ENCODE measurements at places on chromosomes 7 and 10.

DNA sequence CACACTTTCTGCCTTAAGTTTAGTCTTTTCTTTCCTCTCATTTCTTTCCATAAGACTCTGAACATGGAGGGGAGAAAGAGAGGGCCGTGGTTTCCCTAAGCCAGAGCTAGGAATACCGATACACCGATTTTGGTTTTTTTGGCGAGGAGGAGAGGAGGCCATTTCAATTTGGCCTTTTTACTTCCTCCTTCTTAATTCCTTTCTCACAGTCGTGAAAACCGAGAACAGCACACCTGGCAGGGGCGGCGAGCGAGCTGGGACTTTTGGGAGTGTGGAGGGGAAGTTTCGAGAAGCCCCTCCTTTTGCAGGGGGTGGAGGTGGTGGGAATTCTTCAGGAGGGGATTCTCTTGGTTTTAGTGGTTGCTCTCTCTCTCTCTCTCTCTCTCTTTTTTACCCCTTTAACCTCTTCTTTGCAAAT, 6.2 kb downstream of the GATA3 start:
- no peak for DNase-seq

GRCh38 chr10:28881171-28881882, 204.0 kb downstream of the BAMBI start:
- DNase-seq, result no peak

DNA sequence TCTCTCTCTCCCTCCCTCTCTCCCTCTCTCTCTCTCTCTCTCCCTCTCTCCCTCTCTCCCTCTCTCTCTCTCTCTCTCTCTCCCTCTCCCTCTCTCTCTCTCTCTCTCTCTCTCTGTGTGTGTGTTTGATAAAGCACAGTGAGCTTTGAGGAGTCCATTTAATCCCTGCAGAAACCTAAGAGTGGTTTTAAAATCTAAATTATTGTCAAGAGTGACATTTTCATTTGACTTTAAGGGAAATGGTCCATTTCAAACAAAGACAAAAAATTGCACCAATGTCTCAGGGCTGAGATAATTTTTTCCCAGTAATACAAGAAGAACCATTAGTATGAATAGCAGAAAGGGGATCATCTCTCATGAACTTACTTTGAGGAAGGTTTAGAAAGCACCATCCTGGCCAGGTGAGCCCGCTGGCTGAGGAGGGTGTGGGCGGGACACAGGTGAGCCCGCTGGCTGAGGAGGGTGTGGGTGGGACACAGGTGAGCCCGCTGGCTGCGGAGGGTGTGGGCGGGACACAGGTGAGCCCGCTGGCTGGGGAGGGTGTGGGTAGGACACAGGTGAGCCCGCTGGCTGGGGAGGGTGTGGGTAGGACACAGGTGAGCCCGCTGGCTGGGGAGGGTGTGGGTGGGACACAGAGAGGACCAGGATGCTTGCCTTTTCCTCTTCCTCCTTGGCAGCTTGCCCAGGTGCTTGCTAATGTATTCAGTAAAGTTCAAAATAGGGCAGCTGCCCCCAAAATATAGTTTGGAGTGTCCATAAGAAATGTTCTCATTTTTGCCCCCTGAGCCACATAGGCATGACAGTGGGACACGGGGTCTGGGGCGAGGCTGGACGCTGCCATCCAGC, 125.0 kb downstream of the DNAJB6 start:
- no peak for DNase-seq

DNA sequence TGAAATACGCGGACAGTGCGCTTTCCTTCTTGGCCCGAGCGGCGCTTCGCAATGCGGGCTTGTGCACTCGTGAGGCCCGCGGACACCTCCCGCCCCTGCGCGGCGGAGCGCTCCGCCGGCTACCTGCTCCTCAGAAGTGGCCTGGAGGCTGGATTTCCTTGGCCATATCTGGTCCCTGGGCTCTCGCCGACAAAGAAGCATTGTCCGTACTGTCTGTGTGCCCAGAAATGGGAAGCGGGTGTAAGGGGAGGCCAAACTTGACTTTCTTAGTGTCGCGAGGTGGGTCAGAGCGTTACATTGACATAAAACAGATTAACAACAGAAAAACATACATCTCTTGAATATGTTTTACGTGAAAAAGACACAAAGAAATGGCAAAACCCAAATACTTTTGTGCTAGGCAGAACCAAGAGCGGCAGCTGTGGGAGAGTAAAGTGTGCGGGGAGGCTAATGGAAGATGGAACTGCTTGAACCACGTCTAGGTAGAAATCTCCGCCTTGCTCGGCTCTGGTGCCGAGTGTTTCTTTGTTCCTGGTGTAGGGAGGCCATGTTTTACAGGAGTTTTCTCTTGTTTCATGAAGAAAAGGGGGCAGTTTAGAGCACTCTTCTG, 1.4 kb downstream of the LANCL2 start:
- no peak for DNase-seq

DNA sequence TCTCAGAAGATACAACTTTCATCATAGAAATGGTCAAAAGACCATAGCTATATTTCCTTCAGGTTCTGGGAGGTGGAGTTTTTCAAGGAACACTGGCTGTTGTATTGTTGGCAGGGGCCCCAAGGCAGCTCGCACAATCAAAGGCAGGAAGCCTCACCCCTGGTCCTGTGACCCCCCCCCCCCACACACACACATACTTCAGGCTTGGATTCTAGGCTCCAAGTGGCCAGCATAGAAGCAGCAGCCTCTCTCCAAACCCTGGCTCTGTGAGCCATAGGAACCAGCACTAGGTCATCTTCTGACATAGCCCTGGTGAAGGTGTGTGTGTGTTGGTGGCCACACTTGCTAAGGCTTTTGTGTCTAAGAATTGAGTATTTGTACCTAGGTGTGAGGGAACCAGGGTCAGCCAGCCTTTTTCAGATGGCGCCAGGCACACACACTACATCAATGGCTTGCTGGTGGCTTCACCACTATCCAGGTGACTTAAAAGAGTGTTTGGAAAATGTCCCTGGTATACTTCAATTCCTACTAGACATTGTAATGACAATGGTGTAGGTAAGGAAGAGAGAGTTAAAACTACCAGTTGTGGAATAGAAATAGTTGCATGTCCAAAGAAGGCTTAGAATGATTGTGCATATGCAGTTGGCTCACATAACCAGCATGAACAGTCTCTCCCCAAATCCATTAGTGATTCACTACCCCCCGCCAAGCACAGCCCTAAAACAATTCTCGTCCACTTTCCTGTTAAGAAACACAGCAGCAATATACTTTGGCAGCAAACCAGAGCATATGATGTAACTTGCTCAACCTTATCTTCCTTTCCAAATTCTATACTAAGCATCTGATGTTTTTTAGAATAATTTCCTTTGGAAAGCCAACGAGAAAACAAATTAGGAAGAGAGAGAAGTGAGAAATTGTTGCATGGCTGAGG, 91.3 kb downstream of the AVL9 start:
- DNase-seq, result peak; percentile 67

DNA sequence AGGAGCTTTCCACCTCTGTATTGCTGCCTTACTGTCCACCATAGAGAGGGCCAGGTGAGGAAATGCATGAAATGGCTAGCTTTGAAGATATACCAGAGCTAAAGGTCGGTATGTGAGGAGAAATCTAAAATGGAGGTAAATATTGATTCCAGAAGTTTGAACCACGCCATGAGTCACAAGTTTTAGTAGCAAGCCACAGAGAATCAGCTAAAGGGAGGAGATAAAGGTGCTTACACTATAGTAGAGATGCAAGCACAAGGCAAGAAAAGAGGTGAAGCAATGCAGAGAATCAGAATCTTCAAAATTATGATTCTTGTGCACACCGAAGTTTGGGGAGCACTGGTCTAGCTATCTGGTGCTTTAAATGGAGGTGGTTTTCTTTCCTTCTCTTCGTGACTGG, 3.0 kb upstream of the GSAP start:
- no peak for DNase-seq

- no peak for DNase-seq
These were observed 816 bp downstream of the TECPR1 start for GRCh38 chr7:98251231-98251600.

DNA sequence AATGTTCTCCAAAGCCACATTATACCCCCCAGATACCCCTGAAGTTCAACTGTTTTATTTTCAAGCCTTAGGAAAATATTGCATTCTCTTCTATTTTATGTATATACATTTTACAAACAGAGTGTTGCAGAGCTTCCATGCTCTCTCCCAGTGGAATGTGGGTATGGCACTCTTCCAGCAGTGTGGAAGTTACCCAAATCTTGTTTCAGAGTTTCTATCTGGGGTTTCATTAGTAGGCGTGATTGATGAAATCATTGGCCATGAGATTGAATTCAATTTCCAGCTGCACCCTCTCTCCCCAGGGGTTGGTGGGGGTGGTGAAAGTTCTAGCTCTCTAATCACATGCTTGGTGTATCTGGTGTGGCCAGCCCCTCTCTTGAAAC, 350.4 kb downstream of the RPS24 start:
- no peak for DNase-seq

- no peak for DNase-seq
These were observed 132.2 kb upstream of the YAE1 start for GRCh38 chr7:39434012-39434411.

DNA sequence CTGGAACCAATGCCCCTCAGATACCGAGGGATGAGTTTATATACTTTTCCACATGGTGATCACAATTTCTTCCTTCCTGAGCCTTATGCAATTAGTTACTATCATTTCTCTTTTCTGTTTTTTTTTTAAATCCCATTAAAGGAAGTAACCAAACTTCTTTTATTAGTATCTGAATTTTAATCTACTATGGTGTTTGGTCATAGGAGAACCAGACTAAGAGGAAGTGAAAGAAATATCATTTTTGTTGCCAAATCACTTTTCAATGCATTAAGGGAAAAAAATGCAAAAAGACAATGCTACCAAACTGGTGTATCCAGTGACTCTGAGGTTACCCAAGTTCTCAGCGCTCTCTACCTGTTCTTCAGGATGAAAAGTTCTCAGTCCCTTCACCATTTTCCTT, 167.7 kb downstream of the NXPH1 start:
- no peak for DNase-seq

- DNase-seq, result peak; percentile 85
These were observed 161.3 kb downstream of the SLIT1 start for GRCh38 chr10:97024168-97025073.

- no peak for DNase-seq
These were observed 6.2 kb downstream of the SFXN4 start for GRCh38 chr10:119159332-119159731.

DNA sequence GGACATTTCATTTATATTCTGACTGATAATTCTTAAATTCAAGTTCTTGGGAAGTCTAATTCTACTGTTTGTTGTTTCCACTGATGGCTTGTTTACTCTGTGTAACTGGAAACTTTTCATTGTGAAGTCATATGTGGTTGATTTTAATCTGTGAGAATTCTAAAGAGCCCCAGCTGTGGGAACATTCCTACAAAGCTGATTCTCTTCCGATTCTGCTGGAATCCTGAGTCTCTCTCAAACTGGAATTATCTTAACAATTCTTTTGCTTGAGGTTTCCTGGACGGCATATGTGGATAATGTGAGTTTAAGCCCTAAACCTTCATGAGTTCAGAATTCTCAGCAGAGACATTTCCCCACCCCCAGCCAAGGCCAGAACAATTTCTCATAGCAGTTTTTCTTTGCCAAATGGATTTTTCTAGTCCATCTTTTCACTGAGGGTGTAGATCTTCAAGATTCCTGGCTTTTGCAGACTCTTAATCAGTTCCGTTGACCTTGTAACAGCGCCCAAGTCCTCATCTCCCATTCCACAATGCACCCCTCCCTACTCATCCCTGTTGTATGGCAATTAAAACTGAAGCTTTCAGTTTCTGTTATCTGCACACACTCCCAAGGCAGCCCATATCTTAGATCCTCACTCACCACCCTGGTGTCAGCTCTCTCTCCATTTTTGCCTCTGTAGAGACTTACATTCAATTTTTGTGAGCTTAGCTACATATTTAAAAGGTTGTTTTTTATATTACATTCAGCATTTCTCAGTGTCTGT, 37.6 kb downstream of the GRM8 start:
- DNase-seq, result no peak

GRCh38 chr10:33455029-33455428, 120.6 kb upstream of the NRP1 start:
- no peak for DNase-seq

- no peak for DNase-seq
These were observed 29.9 kb upstream of the DLD start for GRCh38 chr7:107860981-107861652.

- DNase-seq, result no peak
These were observed 171.6 kb downstream of the GALNT17 start for GRCh38 chr7:71303566-71303965.

DNA sequence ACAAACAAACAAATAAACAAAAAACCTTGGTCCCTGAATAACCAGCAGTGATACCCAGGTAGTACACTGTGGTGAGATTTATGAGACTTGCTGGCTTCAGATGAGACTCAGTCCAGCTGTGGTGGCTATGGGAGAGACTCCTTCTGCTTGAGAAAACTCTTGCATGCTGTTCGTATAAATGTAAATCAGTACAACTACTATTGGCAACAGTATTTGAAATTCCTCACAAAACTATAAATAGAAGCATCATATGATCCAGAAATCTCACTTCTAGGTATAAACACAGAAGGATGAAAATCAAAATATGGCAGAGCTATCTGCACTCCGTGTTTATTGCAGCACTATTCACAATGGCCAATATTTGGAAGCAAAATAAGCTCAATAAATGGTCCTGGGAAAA, 692.1 kb downstream of the PCDH15 start:
- no peak for DNase-seq

- no peak for DNase-seq
These were observed 228.0 kb downstream of the RAB11FIP2 start for GRCh38 chr10:117818721-117819120.

DNA sequence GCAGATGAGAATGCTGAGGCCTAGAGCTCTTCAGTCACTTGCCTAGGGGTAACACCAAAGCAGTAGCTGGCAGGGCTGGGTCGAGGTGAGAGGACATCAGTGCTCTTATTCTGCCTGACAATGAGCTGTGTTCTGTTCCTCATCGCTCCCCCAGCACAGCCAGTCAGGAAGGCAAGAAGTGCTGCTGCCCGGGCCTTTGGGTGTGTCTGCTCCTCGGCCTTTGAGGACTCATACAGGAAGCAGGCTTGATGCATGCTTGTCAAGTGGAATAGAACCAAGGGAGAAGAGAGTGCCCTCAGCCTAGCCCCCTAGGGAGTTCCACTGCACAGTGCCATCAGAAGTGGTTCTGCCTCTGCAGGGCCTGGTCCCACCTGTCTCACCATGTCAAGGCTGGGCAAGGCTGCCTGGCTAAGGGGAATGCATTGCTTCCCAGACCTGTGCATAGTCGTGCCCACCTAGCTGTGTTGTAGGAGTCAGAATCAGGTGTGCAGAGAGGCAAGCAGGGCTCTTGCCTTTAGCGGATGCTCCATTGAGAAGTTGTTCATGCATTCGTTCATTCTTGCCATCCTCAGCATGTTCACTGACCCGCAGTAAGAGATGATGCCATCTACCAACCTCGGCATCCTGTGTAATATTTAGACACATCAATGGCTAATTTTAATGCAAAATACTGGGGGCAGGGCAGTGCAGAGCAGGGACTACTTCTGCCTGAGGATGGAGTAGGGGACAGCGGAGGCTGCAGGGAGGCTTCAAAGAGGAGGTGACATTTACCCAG, 156.6 kb downstream of the RPS24 start:
- DNase-seq, result no peak

GRCh38 chr10:62545160-62546066, 171.2 kb downstream of the ZNF365 start:
- no peak for DNase-seq

GRCh38 chr10:132131581-132132420, 54.9 kb upstream of the DPYSL4 start:
- DNase-seq, result no peak

GRCh38 chr7:1532456-1533254, 2.2 kb downstream of the MAFK start:
- peak; percentile 100 for DNase-seq
